ENCODE measurements at places on chromosomes 1 and 21. TPM values are rescaled to one million over a fixed set of nuclear protein-coding genes. Genes with fewer than 3 reads are reported as not detected.

- no peak for DNase-seq
- no peaks in the 10 kb centered on the region for H3K27me3 ChIP-seq
- no peak overlapping the region for H3K4me3 ChIP-seq
- no peaks in the 10 kb centered on the region for H3K36me3 ChIP-seq
Measured at GRCh38 chr1:7315946-7316345, 455.1 kb upstream of the VAMP3 start.

The TNFSF4 gene
- total RNA-seq = 0.54 TPM

- H3K27me3 ChIP-seq = peaks cover 2% of the 10 kb centered on the region
- no peak for DNase-seq
- no peaks in the 10 kb centered on the region for H3K4me1 ChIP-seq
- no peaks in the 10 kb centered on the region for H3K36me3 ChIP-seq
- no peak overlapping the region for H3K27ac ChIP-seq
Measured at GRCh38 chr21:41973861-41974751, 20.3 kb upstream of the C2CD2 start.

DNA sequence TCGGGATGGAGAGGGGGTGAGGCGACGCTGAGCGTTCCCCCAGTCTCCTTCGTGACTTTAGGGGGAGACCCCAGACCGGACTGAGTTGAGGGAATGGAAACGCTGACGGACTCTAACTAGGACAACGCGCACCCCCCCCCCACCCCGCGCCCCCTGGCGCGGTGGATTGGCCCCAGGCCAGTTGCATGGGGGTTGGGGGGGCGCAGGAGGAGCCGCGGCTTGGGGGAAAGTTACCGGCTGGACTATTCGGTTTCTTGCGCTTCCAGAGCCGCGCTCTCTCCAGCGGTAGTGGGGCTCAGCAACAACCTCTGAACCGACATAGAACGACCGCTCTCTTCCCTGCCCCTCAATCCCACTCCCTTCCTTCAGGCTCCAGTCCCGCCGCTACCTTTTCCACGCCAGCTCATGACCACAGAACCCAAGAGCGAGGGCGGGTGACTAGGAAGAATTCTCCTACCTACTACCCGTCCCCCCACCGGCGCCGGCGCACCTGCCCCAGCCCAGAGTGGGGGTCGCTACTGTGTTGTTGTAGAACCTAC, 694 bp downstream of the ZBTB7B start:
- H3K4me3 ChIP-seq = peak overlapping the region; percentile 82
- peak overlapping the region; percentile 90 for H3K27ac ChIP-seq
- no peak for DNase-seq
- no peaks in the 10 kb centered on the region for H3K36me3 ChIP-seq
- H3K4me1 ChIP-seq = peaks cover 38% of the 10 kb centered on the region

- no peaks in the 10 kb centered on the region for H3K36me3 ChIP-seq
- H3K27ac ChIP-seq = no peak overlapping the region
- H3K4me3 ChIP-seq = no peak overlapping the region
- peaks cover 4% of the 10 kb centered on the region for H3K27me3 ChIP-seq
- peaks cover 4% of the 10 kb centered on the region for H3K4me1 ChIP-seq
Measured at GRCh38 chr1:53381790-53382401, 54.0 kb upstream of the LRP8 start.

GRCh38 chr1:77385551-77385950, 103.7 kb downstream of the AK5 start:
- no peaks in the 10 kb centered on the region for H3K36me3 ChIP-seq
- H3K4me3 ChIP-seq = no peak overlapping the region
- no peak overlapping the region for H3K27ac ChIP-seq

The ATP6V1G3 gene
- total RNA-seq = not detected

The TMEM69 gene
- total RNA-seq = 17.2 TPM

The SHCBP1L gene
- not detected for total RNA-seq

The LCE3E gene
- not detected for total RNA-seq

The CLDN17 gene
- total RNA-seq = not detected

DNA sequence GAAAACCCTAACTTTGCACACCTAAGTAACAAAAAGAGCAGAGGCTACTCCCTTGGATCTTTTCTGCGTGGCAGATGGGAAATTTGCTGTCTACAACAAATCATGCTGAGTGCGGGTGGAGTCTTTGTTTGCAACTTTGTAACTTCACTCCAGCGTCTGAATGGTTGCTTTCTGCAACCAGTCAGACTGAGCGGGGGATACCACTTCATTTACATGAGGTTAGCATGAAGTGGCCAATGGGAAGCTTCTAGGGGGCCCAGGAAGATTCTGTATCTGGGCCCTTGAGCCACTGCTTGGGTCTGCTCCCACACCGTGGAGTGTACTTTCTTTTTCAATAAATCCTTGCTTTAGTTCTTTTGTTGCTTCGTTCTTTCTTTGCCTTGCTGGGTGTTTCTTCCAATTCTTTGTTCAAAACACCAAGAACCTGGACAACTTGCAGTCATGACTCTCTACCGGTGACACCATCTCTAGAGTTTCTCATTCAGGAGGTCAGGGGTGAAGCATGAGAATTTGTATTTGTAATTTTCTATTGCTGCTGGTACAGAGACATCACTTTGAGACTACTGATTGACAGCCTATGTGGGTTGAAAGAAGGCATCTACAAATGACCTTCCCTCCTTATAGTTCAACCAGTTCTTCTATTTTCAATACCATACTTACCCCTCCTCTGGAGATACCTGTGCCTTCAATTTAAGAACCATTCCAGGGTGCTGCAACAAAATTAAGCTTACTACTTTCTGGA, 55.8 kb upstream of the RC3H1 start:
- peaks cover 14% of the 10 kb centered on the region for H3K27me3 ChIP-seq
- H3K4me1 ChIP-seq = no peaks in the 10 kb centered on the region
- DNase-seq = no peak

GRCh38 chr1:198132060-198132781, 24.6 kb upstream of the NEK7 start:
- H3K4me3 ChIP-seq = no peak overlapping the region
- no peak for DNase-seq
- H3K4me1 ChIP-seq = peaks cover 24% of the 10 kb centered on the region
- H3K36me3 ChIP-seq = no peaks in the 10 kb centered on the region

The MMP23B gene
- 71.4 TPM for total RNA-seq

DNA sequence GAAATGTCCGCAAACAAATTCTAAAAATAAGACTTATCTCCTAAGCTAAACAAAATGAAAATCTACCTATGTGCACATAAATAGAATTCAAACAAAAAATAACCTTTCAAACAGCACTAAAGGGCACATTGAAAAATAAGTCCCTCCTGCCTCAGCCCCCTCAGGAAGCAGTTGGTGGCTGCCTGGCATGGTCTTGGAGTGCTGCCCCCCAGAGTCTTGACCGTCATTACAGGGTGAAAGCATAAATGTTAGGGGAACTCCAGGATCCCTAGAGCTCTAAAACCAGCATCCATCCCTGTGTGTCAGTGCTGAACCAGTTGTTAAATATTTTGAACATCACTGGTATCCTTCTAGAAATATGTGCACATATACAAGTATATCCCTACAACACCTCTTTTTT, 6.5 kb upstream of the NPL start:
- no peak for DNase-seq
- no peak overlapping the region for H3K4me3 ChIP-seq
- H3K36me3 ChIP-seq = no peaks in the 10 kb centered on the region
- H3K27me3 ChIP-seq = no peaks in the 10 kb centered on the region
- peaks cover 14% of the 10 kb centered on the region for H3K4me1 ChIP-seq
- H3K27ac ChIP-seq = no peak overlapping the region

DNA sequence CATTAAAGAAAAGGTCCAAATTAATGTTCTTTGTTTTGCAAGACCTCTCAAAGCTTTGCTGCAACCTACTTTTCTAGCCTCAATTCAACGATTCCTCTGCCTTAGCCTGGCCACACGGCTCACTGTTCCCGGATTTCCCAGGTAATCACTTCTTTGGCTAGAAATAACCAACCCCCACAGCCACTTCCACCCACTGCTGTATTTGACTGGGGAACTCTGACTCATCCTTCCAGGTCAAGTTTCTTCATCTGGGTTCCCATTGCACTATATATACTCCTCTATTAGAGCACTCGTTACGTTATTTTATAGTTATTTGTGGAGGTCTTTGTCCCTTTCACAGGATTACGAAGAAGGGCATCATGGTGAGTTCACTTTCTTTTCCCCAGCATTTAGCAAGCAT, 185.9 kb downstream of the CACNA1E start:
- no peak for DNase-seq
- H3K27ac ChIP-seq = no peak overlapping the region
- no peaks in the 10 kb centered on the region for H3K4me1 ChIP-seq
- H3K27me3 ChIP-seq = peaks cover 2% of the 10 kb centered on the region
- H3K4me3 ChIP-seq = no peak overlapping the region

The DNALI1 gene
- total RNA-seq = 3.9 TPM

The ZFYVE9 gene
- total RNA-seq = 20.9 TPM

- no peak overlapping the region for H3K4me3 ChIP-seq
- peaks cover 7% of the 10 kb centered on the region for H3K4me1 ChIP-seq
- DNase-seq = no peak
Measured at GRCh38 chr1:62274496-62275485, 44.4 kb downstream of the KANK4 start.

DNA sequence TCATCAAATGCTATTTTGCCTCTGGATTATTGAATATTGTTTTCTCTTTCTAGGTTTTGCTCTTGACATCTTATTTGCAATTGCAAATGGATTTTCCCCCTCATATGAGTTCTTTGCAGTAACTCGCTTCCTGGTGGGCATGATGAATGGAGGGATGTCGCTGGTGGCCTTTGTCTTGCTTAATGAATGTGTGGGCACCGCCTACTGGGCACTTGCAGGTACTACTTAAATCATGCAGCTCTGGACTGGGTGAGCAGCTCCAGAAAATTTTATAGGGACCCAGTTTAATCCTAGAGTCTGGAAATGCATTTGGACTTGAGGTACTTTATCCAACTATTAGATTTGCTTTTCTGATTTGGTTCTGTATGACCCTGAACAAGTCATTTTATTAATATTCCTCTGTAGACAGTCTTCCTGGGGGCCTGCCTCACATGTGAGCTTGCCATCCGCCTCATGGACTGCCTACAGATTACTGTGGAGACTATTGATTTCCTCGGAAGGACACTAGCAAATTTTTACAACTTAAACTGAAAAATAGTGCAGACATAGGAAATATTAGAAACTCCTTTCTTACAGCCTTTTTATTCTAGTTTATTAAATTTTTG, 44.5 kb downstream of the SLC22A15 start:
- H3K27me3 ChIP-seq = no peaks in the 10 kb centered on the region
- H3K4me3 ChIP-seq = no peak overlapping the region
- H3K4me1 ChIP-seq = peaks cover 5% of the 10 kb centered on the region
- peaks cover 19% of the 10 kb centered on the region for H3K36me3 ChIP-seq
- H3K27ac ChIP-seq = no peak overlapping the region
- DNase-seq = no peak

DNA sequence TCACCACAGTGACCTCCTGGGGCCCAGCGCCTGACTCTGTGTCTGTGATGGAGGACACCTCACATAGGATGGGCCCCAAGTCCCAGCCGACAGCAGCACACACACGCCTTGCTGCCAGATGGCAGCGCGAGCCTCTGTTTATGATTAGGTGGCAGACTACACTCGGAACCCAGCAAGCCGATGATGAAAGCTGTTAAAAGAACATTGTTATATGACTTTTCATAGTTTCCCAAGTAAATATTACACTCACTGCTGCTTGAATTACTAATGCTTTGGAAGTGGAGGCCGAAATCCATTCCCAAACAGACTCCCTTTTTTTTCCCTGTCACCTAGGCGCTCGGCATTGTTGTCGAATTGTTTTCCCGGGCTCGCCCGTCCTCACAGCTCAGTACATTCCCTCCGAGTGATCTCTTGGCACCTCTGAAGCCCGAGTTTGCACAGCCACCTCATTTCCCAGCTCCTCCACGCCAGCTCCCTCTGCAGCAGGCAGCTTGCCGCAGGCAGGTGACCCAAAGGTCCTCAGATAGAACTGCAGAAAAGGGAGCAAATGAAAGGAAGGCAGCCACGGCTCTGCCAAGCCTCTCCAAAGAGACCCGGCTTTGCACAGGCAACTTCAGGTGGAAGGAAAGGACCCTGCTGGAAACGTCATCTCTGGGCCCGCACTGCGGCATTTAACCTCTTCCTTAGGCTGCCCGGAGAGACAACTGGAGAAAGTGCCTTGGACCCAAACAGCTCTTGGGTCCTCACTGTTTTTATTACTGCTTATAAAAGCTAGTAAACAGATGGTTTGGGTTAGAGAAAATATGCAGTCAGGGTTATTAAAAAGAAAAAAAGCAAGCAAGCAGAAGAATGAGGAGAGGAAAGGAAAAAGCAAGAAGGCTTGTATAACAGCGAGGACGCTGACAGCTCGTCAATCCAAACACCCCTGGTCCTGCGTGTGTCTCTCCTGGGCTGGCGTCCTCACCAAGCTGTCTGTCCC, 72.2 kb upstream of the SLC25A33 start:
- peaks cover 12% of the 10 kb centered on the region for H3K4me1 ChIP-seq
- H3K4me3 ChIP-seq = no peak overlapping the region
- H3K27me3 ChIP-seq = no peaks in the 10 kb centered on the region
- no peak overlapping the region for H3K27ac ChIP-seq
- H3K36me3 ChIP-seq = no peaks in the 10 kb centered on the region
- no peak for DNase-seq

- DNase-seq = no peak
- peaks cover 7% of the 10 kb centered on the region for H3K27me3 ChIP-seq
- no peak overlapping the region for H3K27ac ChIP-seq
- no peaks in the 10 kb centered on the region for H3K4me1 ChIP-seq
Measured at GRCh38 chr1:171635661-171636060, 13.6 kb downstream of the MYOCOS start.

DNA sequence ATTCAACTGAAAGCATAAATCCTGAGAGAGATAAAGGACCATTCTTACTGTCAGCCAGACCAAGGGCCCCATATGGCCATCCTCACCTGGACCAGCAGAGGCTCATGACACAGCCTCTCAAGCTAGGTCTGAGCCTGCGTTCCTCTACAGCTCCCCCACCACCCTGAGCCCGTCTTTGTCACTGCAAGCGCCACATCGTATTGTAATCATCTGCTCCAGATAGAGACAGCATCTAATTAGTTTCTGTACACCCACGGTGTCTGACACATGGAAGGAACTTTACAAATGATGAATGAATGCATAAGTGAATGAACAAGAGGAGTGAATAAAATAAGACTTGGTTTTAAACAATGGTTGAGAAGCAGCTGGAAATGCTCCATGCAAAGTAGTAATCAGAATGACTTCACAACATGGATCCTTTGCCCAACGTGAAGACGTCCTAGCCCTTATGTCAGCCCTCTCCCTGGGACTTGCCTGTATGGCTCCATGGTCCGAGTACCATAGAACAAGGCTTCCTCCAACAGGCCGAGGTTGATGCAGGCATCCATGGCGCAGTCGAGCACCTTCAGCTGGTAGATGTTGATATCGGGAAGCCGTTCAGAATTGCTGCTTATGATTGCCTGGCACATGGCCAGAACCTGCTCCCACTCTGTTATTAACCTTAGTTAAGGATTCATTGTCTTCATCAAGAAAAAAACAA, 648.9 kb downstream of the SMYD3 start:
- no peaks in the 10 kb centered on the region for H3K27me3 ChIP-seq
- peaks cover 13% of the 10 kb centered on the region for H3K36me3 ChIP-seq
- no peak overlapping the region for H3K4me3 ChIP-seq
- H3K27ac ChIP-seq = no peak overlapping the region
